ENCODE measurements at places on chromosomes 7 and 10.

DNA sequence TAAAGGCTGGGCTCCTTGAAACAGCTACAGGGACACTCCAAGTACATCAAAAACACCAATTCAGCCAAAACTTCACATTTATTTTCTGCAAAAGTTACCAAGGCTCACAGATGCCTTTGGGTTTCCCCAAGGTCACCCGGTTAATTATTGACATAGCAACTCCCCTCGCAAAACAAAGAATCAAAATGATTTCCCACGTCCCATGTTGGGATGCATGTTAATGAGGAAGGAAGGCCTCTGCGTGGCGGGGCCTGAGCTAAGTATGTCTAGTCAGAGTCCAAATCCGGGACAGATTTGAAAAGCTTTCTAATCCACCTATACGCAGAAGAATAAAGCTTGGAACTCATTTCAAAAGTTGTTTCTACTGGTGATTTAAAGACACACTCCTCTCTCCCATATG lies 535 bp upstream of the TMEM72 start:
- DNase-seq, result no peak
- no peak overlapping the region for H3K27ac ChIP-seq
- H3K4me1 ChIP-seq, result peaks cover 15% of the 10 kb centered on the region
- no peak overlapping the region for H3K4me3 ChIP-seq
- H3K36me3 ChIP-seq, result no peaks in the 10 kb centered on the region

- DNase-seq, result no peak
- H3K36me3 ChIP-seq, result peaks cover 13% of the 10 kb centered on the region
These were observed 109.3 kb downstream of the GRK5 start for GRCh38 chr10:119316729-119317097.

GRCh38 chr7:130875901-130876300 lies 141.9 kb upstream of the KLF14 start:
- H3K27me3 ChIP-seq, result no peaks in the 10 kb centered on the region
- H3K4me3 ChIP-seq, result no peak overlapping the region
- peaks cover 31% of the 10 kb centered on the region for H3K4me1 ChIP-seq
- no peak for DNase-seq
- H3K36me3 ChIP-seq, result peaks cover 75% of the 10 kb centered on the region
- peak overlapping the region; percentile 12 for H3K27ac ChIP-seq

DNA sequence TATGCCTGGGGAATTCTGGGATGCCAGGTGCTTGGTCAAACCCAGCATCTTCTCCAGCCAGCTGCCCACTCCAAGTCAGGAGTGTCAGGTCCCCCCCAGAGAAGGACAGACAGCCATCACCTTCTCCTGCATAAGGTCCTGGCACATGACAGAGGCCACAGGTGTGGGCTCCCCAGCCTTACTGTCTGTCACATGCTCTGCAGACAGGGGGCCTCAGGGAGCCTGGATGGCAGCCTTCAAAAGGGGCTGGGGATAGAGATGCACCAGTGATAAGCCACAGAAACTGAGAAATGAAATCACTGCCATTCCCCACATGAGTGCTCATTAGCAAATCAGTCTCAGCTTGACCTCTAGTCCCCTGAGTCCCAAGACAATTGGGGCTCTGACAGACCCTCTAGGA lies 72.9 kb downstream of the PLXNA4 start:
- no peak overlapping the region for H3K4me3 ChIP-seq
- no peak overlapping the region for H3K27ac ChIP-seq
- DNase-seq, result no peak
- peaks cover 5% of the 10 kb centered on the region for H3K27me3 ChIP-seq
- no peaks in the 10 kb centered on the region for H3K36me3 ChIP-seq

GRCh38 chr7:50864694-50865093 lies 82.0 kb upstream of the GRB10 start:
- no peak for DNase-seq
- H3K4me1 ChIP-seq, result peaks cover 5% of the 10 kb centered on the region
- peaks cover 12% of the 10 kb centered on the region for H3K27me3 ChIP-seq
- no peak overlapping the region for H3K27ac ChIP-seq
- no peak overlapping the region for H3K4me3 ChIP-seq

- no peaks in the 10 kb centered on the region for H3K27me3 ChIP-seq
- no peak overlapping the region for H3K27ac ChIP-seq
- H3K36me3 ChIP-seq, result peaks cover 2% of the 10 kb centered on the region
- H3K4me1 ChIP-seq, result peaks cover 4% of the 10 kb centered on the region
- H3K4me3 ChIP-seq, result no peak overlapping the region
These were observed 5.8 kb downstream of the USP54 start for GRCh38 chr10:73585327-73585726.
